Spleen (tissue), 13 donors: ENCODE measurements at places on chromosomes 13 and 19.

GRCh38 chr13:102131246-102131645, 270.6 kb downstream of the FGF14 start:
- DNase-seq: no peak

- peak; percentile 62 for DNase-seq
Measured at GRCh38 chr19:6654347-6655310, 15.3 kb downstream of the TNFSF14 start.

GRCh38 chr19:55165952-55166529, 372 bp downstream of the DNAAF3 start:
- DNase-seq: peak; percentile 79

DNA sequence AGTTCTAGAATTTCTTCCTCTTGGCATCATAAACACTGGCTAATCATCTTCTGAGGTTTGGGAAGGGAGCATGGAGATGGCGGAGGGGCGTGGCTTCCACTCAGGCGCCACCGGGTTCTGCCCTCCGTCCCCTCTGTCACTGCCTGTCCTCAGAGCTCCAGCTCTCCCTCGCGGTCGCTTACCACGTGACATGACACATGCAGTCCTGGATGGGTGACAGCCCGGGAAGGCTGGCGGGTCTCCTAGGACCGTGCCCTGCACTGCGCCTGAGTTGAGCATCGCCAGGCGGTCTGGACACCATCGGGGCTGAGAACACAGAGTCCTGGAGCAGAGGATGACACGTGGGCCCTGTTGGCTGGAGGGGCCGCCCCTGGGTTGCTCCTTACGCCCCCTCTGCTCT, 123.3 kb downstream of the RAB20 start:
- DNase-seq: no peak

DNA sequence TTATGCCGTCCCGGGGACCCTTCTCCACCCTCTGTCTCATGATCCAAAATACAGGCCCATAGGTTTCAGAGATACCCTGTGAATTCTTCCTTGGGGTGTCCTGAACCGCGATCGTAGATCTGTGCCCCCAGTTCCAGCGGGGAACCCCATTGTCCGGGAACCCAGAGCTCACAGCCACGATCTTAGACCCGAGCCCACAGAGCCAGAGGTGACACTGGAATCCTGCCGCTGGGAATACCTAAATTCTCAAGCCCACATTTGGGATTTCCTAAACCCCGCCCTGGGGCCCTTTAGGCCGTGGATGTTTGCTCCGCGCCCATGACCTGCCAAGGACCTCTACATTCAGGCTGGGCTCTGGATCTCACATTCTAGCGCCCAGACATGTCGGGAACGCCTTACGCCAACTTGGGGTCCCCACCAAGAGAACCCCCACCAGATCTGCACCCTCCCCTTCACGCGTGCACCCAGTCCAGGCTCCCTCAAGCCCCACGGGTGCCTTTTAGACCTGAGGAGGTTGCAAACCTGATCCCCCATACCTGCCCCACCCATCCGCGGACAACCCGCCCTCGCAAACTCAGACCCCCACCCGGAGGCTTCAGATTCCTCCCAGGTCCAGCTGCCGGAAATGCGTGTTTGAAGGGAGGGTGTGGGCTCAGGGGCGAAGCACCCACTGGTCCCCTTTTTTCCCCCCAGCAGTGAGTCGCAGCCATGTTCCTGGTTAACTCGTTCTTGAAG, 605 bp downstream of the CAPNS1 start:
- DNase-seq: no peak

GRCh38 chr19:44869733-44870470, 21.2 kb upstream of the TOMM40 start:
- no peak for DNase-seq

- no peak for DNase-seq
Measured at GRCh38 chr19:4802711-4803110, 11.2 kb downstream of the FEM1A start.

DNA sequence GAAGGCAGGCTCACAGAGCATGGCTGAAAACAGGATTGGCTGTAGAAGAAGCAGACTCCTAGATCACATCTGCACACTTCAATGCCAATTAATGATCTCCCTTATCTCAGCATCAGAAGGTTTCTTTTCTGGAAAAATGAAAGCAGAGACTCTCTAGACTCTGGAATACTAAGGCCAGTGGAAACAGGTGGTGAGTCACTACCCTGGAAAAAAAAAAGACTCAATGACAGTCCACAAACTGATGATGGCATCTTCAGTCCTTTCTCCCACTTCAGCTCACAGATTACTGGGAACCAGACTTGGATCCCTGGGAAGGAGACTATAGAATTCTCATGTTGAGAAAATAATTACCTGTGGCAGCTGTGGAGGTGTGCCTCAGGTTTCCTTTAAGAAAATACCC, 47.5 kb upstream of the MBNL2 start:
- DNase-seq: no peak

- peak; percentile 95 for DNase-seq
Measured at GRCh38 chr19:19145684-19146608, 7.7 kb upstream of the TMEM161A start.

DNA sequence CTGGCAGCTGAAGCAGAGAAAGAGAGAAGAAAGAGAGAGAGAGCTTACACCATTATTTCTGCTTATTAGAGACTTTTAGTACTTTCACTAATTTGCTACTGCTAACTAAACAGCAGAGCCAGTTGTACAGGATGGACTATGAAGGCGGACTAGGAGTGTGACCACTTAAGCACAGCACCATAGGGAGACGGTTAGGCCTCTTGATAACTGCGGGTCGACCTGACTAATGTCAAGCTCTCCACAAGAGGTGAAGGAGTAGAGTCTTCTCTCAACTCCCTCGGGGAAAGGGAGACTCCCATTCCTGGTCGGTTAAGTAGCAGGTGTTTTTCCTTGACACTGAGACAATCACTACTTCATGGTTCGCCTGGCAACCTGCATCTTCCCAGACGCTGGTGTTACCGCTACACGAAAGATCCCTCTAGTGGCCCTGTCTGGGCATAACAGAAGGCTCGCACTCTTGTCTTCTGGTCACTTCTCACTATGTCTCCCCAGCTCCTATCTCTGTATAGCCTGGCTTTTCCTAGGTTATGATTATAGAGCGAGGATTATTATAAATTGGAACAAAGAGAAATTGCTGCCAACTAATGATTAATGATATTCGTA, 5.3 kb upstream of the PSG7 start:
- no peak for DNase-seq

DNA sequence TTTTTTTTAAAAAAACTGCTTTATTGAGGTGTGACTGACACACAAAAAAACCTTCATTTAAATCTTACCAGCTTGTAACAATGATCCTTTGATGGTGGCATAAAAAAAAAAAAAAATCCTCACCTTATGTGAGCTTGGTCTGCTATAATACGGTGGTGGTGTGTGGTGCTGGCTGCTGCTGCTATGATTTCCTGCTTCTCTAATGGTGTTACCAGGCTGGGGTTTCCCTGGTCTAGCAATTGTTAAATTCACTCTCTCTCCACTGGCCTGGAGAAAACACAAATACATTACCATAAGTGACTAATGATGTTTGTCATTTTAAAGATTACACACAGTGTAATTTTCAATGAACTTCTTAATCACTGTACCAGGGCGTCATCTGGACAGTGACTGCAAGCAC, 60.6 kb downstream of the LNX2 start:
- DNase-seq: no peak

DNA sequence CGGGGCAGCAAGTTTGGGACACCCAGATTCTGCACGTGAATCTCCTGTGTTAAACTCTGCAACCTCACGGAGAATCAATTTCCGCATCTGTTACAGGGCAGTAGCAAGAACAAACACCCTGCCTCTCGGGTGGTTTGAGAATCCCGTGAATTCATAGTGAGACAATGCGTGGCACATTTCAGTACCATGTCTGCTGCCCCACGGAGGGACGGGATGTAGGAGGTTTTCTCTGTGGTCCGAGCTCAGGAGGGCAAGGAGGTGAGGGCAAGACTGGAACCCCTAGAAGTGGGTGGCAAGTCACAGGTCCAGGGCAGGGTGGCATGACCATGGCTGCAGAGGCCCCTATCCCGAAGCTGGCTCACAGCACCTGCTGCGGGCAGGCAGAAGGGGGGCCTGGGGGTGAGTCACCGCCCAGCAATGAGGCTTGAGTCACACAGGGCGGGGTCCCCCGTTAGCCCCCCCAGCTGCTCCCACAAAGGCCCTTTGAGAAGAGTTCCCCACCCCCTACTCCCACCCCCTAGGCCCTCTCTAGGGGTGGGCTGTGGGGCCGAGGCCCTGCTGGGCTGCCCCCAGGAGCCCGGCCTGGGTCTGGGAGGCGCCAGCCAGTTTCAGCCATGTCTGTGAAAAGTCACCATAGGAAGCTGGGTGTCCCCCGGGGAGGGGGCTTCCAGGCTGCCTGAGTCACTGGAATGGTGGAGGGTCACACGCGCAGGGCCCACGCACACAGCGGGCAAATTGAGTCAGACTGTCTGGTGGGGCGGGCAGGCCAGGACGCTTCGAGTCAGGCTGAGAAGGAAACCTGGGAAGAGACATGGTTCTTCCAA, 25.8 kb upstream of the NANOS3 start:
- DNase-seq: peak; percentile 81

DNA sequence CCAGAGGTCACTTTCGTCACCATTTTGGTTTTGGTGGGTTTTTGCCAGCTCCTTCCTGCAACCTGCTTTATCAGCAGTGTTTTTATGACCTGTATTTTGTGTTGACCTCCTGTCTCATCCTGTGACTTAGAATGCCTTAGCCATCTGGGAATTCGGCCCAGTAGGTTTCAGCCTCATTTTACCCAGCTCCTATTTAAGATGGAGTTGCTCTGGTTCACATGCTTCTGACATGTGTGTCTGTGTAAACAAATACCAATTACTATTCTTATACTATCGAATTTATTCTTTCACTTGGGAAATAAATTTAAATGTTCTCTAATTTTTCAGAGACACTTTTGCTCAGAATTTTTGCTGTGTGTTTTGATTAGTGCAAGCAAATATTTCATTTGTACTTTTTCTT, 1370.3 kb upstream of the MIR17HG start:
- no peak for DNase-seq

DNA sequence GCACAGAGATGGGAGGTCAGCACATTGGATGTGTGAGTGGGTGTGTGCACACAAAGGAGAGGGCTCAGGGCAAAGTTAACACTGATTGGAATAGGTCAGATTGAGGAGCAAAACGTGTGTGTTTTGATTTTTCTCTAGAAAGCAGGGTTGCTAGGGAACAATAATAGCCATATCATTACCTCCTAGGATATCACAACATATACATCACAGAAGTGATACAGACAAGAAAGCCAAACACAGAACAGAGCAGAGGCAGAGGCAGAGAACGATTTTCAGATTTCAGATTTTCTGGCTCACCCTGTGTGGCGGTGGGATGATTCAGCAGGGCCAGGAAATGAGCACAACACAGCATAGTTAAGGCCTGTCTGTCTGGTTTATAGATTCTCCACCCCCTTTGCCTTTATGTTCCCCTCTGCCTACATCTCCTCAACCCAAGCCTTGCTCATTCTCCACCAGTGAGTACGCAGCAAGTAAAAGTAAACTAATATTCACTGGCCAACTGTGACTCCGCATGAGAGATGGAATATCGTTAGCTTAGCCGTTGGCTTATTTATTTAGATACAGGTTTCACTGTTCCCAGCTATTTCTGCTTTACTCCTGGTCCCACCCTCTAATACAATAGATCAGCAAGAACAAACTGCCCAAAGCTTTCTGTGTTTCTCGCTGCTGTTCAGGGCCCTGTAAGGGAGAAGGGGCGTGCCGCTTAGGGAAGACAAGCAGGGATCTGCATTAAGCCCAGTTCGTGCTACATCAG, 182.7 kb upstream of the TSC22D1 start:
- no peak for DNase-seq

GRCh38 chr19:7515110-7515644, 726 bp upstream of the ZNF358 start:
- DNase-seq: no peak

DNA sequence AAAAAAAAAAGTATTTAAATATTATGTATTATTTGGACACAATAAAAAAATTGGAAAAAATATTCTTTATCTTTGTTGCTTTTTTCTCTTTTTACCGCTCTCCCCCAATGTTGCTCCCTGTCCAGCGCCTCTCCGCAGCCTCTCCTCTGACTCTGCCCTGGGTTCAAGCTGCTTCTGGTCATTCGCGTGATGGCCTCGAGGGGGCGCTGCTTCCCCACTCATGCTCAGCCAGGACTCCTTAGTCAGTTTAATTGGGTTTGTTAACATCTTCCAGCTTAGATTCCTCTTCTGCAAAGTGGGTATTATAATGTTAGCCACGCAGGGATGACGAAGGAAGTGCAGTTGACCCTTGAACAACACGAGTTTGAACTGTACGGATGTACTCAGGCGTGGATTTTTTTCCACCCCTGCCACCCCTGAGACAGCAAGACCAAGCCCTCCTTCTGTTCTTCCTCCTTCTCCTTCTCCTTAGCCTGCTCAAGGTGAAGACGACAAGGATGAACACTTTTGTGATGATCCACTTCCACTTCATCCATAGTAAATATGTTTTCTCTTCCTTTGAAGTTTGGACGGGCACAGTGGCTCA, 4.9 kb upstream of the NWD1 start:
- DNase-seq: peak; percentile 84

DNA sequence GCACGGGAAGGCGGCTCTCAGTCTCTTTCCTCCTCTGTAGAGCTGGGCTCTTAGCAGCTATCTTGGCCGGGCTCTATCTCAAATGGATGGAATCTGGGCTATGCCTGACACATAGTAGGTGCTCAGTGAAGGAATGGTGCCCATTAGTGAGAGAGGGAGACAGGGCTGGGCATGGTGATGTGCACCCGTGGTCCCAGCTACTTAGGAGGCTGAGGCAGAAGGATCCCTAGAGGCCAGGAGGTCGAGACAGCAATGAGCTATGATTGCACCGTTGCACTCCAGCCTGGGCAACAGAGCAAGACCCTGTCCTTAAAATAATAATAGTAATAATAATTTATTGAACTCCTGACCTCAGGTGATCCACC, 14.7 kb downstream of the KLF2 start:
- DNase-seq: no peak

- no peak for DNase-seq
Measured at GRCh38 chr13:74921326-74921725, 560.6 kb downstream of the TBC1D4 start.

DNA sequence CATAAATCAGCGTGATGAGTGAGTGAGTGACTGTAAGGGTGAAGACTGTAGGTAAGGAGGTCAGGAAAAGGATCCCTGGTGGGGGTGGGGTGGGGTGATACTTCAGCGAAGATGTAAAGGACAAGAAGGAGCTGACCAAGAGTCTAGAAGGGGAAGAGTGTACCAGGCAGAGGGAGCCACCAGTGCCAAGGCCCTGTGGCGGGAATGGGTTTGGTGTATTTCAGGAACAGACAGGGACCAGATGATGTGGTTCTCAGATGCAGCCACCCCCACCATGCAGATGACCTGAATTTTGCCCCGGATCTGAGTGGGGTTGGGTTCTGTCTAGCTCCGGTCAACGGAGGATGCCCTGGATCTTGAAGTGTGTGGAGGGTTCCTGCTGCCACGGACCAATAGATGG, 30.1 kb upstream of the SLC7A10 start:
- no peak for DNase-seq

GRCh38 chr13:36436811-36437210, 4.5 kb downstream of the CCNA1 start:
- no peak for DNase-seq

- DNase-seq: no peak
Measured at GRCh38 chr13:44237881-44238421, 135.7 kb upstream of the SERP2 start.
